ENCODE measurements at places on chromosomes 7 and 10.

DNA sequence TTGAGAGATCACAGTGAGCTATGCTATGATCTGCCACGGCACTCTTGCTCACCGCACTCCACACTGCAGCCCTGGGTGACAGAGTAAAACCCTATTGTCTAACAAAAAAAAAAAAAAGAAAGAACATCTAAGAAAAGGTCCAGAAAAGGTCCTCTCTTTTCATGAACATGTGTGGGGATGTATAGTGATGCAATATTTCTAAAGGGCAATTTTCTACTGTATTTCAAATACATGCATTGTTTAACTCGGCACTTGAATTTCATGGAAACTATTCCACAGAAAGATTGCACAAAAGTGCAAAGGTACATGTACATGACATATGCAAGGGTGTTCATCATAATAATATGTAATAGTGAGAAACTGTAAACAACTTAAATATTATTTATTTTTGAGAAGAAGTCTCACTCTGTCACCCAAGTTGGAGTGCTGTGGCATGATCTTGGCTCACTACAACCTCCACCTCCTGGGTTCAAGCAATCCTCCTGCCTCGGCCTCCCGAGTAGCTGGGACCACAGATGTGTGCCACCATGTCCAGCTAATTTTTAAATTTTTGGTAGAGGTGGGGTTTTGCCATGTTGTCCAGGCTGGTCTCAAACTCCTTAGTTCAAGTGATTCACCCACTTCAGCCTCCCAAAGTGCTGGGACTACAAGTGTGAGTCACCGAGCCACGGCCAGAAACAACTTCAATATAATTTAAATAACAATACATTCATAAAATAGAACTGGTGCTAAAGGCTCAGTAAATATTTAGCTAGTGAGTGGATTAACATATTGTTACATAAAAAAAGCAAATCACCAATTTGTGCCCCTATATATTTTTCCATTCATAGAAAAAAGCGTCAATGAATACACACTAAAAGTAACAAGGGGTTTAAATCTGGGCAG, 1.3 kb upstream of the PPRC1 start:
- DNase-seq, result peak; percentile 39

- DNase-seq, result no peak
Measured at GRCh38 chr10:114045136-114046086, 1.7 kb downstream of the ADRB1 start.

DNA sequence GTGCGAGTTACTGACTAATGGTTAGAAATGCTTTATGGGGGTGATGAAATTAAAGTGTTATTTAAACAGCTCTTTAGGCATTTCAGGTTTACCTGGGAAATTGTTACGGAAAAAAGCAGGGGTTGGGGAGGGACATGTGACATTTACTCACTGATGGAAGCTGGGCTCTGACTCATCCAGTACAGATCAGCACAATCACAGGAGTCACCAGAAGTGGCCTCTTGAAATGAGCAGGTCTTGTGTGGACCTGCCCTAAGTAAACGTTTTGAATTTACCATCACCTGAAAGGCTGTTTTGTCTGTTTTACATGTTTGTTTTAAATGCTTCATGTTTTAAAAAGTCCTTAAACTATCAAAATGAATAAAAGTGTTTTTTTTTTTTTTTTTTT, 2.3 kb downstream of the GLRX3 start:
- no peak for DNase-seq

DNA sequence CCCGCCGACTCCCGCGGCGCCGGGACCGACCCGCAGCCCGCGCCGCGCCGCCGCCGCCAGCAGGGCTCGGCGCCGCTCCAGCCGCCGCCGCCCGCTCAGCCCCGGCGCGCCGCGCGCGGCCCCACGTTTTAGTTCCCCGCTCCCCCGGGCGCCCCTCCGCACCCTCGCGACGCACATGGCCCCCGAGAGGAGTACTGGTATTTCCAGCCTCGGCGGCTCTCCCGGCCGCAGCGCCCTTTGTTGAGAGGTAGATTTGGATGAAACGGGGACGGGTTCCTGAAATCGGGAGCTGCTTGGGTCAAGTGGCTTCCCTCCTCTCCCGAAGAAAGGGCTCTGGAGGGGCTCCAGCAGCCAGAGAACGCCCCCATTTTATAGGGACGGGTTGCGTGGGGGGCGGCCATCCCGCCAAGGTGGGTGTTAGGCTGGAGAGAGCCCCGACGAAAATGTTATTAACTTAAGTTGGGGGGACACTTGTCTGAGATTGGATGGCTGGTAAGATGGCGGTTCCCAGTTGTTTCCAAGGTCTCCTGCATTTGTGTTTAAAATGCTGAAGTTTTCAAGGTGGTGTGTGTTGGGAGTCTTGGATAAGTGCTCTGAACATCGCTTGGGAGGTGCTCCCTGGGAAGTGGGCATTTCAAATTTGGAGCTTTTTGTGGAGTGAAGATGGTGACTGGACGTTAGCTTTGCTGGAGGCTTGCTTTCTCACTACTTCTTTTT, 1.2 kb downstream of the BMI1 start:
- no peak for DNase-seq

All from fibroblast of upper back skin (primary cell).